SHP77 treated with DMSO at 0.1 percent for 48 hours (cell line): ENCODE measurements at places on chromosomes 13 and 19.
A peak's percentile ranks its signal among the peaks of the same experiment; 100 is the strongest.

- peak; percentile 78 for DNase-seq
Observed at GRCh38 chr19:12766051-12766521, 9.3 kb downstream of the HOOK2 start.

DNA sequence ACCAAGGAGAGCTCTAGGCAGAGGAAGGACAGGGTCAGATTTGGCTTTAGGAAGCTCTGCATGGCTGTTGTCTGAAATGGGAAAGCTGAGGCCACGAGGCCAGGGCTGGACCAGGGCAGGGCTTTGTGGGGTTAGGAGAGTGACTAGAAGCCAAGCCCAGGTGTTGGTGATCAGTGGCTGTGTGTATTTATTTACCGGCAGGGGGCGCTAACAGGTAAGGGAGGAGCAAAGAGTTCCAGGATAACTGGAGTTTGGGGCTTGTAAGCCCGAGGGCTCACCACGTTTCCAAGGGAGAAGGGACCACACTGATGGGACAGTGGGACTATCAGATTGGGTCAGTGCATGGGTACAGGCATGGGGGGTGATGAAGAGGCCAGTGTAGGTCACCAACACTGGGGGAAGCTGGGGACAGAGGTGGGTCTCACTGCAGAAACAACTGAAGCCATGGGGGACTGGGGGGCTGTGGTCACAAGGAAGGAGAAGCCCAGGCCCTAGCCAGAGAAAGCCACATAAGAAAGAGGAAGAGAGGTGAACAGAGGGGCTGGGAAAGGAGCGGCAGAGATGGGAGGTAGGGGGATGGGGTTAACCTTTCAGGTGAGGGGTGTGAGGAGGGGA, 3.9 kb downstream of the TMEM147 start:
- DNase-seq, result peak; percentile 39

GRCh38 chr19:2003874-2004273, 11.6 kb downstream of the BTBD2 start:
- no peak for DNase-seq

GRCh38 chr13:97327506-97328221, 105.5 kb downstream of the MBNL2 start:
- DNase-seq, result no peak

DNA sequence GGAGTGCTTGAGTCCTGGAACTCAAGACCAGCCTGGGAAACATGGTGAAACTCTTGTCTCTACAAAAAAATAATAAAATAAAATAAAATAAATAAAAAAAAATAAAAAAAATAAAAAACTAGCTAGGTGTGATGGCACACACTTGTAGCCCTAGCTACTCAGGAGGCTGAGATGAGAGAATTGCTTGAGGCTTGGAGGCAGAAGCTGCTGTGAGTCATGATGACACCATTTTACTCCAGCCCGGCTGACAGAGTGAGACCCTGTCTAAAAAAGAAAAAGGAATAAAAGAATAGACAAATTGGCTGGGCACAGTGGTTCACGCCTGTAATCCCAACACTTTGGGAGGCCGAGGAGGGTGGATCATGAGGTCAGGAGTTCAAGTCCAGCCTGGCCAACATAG, 1168.9 kb downstream of the SLITRK5 start:
- no peak for DNase-seq

DNA sequence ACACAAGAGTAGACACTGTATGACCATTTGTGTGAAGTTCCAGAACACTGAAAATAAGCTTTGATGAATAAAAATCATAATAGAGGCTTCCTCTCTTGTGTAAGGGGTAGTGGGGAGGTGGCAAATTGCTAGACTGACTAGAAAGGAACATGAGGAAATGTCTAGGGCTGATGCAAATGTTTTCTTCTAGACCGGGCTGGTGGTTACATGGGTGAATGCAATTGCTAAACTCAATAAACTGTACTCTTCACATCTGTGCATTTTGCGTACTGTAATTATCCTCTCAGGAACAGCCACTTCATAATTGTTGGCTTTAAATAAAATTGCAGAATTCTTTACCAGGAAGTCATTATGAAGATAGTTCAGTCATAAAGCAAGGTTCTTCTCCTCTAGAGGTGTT, 5.2 kb upstream of the KBTBD7 start:
- DNase-seq, result no peak

GRCh38 chr19:46766569-46767317, 20.5 kb upstream of the STRN4 start:
- no peak for DNase-seq

- DNase-seq, result no peak
Observed at GRCh38 chr13:20721454-20722357, 18.2 kb downstream of the IL17D start.

- DNase-seq, result peak; percentile 20
Observed at GRCh38 chr13:80979035-80979641, 638.2 kb upstream of the SPRY2 start.

DNA sequence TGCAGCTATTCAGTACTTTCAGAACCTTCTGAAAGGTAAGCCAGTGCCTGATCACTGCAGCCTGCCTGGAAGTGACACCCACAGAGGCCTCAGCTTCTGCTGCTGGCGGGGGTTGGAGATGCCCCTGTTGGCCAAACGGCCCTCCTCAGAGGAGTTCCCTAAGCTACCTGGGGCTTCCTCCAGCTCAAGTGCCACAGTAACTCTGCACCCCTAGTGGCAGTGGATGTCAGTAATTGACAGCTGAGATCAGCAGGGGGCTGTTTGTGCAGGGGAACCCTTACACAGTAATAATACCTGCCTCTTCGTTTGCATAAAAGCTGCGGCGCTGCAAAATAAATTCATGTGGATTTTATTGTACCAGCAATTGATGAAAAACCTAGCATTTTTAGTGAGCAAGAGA, 28.9 kb downstream of the TDRD12 start:
- DNase-seq, result no peak

- DNase-seq, result no peak
Observed at GRCh38 chr13:23007426-23007825, 173.4 kb upstream of the SGCG start.

GRCh38 chr19:41192574-41193429, at the start of gene CYP2S1:
Gene CYP2S1 (plus strand): TSS chr19:41193219. CDS start chr19:41193265, 46 bp downstream.
- DNase-seq, result no peak

DNA sequence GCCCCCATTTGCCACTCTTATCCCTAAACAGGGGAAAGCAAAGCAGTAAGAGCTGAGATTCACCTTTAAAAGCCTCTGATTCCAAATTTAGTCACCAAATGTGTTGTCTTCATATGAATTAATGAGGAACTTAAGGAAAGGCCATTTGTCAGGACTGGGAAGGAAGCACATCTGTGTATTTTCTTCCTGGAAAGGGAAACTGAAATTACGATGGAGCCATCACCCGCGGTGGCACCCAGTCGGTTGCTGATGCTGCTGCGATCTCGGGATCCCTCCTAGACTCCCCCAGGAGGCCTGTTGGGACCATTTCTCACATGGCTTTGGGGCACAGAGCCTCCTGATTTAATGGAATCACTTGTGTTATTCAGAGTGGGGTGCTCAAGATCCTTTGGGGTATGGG, 7.4 kb upstream of the IL4I1 start:
- DNase-seq, result no peak

- no peak for DNase-seq
Observed at GRCh38 chr19:53078668-53079067, 24.6 kb downstream of the ZNF160 start.

DNA sequence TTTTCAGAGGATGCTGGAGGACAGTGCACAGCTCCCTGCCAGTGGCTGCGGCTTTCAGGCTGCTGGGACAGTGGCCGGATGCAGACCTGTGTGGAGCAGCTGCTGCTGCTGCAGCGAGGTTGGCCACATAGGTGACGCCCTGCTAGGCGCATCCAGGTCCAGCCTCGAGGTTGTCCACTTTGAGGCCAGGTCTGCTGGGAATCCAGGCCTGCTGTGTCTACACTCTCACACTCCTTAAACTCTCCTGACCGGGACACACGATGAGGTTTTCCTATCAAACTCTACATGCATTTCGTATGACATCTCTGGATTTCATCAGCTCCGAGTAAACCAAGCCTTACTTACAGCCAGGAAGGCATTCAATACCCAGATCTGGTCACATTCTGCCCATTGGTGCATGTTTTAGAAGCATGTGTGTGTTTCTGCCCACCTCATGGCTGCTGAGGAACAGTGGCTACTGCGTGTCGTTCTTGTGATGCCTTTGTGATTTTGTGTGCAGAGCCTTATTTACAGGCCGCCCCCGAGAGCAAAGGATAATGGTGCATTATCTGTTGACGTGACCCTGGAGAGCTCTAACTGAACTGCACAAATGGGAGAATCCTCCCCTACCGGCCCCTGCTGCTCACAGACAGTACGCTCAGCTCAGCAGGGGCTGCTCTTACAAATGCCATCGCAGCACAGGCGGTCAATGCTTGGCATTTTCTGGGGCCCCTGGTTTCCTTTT, 12.3 kb upstream of the MCF2L start:
- peak; percentile 87 for DNase-seq

GRCh38 chr13:106499896-106500295, 35.6 kb downstream of the EFNB2 start:
- DNase-seq, result no peak

GRCh38 chr13:50459046-50459445, 384.4 kb downstream of the DLEU7 start:
- no peak for DNase-seq

- no peak for DNase-seq
Observed at GRCh38 chr19:31586282-31586681, 237.0 kb upstream of the TSHZ3 start.

DNA sequence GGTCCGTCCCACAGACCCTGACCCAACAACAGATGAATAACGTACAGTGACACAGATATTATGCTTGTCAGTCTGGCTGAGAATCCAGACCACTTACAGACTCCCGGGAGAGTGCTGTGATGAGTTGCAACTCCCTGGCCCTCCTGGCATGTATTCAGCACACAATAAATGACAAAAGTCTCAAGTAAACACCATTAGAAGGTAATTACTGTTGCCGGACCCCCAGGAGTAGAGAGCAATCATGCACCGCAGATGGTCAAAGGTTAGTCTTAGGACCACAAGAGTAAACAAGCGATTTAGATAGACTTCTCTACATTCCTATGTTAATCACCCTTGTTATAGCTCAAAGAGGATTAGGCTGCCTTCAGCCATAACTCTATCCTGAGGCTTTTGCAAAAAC, 726.4 kb upstream of the GPC6 start:
- DNase-seq, result no peak

DNA sequence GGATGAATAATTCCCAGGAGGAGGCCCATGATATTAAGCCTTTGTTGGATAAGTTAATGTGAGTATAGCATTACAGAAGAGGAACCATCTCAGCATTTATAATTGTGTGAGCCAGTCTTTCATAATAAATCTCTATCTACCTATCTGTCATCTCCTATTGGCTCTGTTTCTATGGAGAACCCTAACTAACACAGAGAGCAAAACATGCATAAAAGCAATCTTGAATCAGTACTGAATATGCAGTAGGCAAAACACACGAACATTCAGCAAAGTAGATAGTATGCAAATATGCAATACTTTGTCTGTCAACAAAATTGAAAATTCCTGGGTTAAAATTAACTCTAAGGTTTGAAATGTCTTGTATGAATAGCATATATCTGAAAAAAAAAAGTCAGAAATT, 966.3 kb downstream of the DIAPH3 start:
- no peak for DNase-seq

GRCh38 chr13:77150651-77151050, 123.7 kb upstream of the FBXL3 start:
- no peak for DNase-seq

DNA sequence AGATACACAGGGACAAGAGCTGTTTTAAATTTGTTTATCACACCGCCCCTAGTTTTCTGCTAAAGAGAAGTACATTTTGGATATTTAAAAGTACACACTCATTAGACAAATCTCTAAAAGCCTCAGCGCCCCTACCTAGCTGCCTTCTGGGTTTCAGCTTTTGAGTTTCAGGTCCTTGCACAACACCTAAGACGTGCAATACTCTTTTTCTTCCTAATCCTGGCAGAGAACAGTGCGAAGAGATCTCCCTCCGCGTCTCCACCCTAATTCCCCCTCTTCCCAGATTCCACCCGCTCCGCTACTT, 421 bp upstream of the KLF5 start:
- DNase-seq, result no peak

DNA sequence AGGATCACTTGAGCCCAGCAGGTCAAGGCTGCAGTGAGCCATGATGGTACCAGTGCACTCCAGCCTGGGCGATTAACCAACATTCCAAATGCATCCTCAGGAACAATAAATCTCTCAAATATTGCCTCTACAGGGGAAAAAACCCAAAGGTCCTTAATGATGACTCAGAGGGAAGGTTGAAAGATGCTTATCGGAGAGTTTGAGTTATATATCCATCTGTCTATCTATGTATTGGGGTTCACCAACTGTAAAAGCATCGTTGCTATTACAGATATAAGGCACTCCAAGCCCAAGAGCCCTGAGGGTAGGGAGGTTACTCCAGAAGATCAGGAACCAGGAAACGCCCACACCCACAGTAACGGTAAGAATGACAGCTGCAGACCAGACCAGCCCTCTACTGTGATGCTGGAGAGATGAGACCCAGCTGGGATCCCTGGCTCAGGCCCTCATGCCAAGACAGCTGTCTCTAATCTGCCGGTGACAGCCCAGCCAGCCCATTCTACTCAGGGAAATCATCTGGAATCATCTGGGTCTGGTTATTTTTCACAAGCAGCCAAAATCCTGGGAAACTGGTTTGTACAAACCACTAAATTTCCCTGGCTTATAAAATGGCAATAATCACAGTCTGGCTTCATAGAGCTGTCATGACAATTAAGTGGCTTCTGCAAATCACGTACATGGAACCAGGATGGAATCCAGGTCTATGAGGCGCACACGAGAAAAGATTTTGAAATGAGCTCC, 23.8 kb downstream of the TEX101 start:
- DNase-seq, result no peak

- DNase-seq, result peak; percentile 23
Observed at GRCh38 chr19:2610637-2611482, 91.6 kb downstream of the GNG7 start.
